Forelimb muscle (tissue), 1 donor: ENCODE measurements at places on chromosomes 12 and 14.

DNA sequence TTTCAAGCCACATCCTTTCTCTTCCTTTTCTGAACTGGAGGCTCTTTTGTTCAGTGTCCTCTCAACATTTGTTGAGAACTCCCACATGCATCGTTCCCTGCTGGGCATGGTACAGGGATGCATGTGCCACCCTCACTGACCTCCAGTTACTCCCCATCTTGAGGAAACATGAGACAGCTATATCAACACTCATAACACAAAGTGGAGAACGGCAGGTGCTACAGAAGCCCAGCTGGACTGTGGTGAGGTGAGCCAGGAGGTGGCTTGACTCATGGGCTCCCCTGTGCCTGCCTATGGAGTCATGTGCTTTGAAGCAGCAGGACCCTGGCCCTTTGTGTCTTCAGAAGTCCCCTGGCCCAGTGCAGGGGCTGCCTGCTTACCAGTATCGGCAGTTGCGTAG is 9.7 kb downstream of the MYH6 start:
- DNase-seq = no peak

- DNase-seq = no peak
Measured at GRCh38 chr12:123278101-123278627, 6.5 kb upstream of the CDK2AP1 start.

DNA sequence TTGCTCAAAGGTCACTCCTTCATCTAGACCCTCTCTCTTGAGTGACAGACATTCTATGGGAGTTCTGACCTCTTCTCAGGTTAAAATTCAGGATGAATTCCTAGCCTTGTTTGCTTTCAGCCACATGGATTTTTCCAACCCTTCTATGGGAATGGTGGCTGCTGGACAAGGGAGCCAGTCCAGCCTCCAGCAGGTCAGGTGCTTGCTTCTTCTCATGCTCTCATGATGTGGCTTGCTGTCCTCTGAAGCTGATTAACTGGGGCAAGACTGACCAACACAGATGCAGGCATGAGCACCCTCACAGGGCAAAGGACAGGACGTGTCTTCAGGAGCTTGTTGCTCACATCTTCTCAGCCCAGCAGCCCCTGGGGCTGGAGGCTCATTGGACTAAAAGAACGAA is 97.2 kb upstream of the SLC35F4 start:
- DNase-seq = no peak

- DNase-seq = no peak
Measured at GRCh38 chr12:117437516-117438255, 76.3 kb upstream of the NOS1 start.

- no peak for DNase-seq
Measured at GRCh38 chr14:95557832-95558231, 23.0 kb downstream of the GLRX5 start.

- no peak for DNase-seq
Measured at GRCh38 chr14:35865611-35866324, 39.6 kb downstream of the BRMS1L start.
